Posterior vena cava (tissue), 2 donors: ENCODE measurements at places on chromosomes 6 and 20. TPM values are rescaled to one million over a fixed set of nuclear protein-coding genes. Genes with fewer than 3 reads are reported as not detected.
A peak's percentile ranks its signal among the peaks of the same experiment; 100 is the strongest.

DNA sequence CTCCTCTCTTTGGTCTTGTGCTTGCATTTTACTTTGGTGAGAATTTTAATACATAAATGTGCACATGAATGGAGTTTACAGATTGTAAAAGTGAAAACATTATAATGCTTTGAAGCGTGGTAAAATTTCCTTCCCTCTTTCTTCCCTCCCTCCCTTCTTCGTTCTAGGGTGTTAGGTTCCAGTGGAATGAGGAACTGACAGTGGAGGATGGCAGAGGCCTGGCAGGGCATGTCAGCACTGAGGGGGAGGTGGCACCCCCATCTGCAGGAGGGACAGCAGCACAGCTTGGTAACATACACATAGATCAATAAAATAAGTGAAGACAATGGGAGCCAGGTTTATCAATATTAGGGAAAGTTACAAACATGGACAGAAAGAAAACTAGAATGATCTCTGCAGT, 47.5 kb downstream of the RNASET2 start:
- no peak for DNase-seq

RNF144B gene
- 21.5 TPM for total RNA-seq

- no peak for DNase-seq
These were observed 127.7 kb downstream of the ALDH8A1 start for GRCh38 chr6:134821928-134822864.

GSTA3 gene
- not detected for total RNA-seq

DNA sequence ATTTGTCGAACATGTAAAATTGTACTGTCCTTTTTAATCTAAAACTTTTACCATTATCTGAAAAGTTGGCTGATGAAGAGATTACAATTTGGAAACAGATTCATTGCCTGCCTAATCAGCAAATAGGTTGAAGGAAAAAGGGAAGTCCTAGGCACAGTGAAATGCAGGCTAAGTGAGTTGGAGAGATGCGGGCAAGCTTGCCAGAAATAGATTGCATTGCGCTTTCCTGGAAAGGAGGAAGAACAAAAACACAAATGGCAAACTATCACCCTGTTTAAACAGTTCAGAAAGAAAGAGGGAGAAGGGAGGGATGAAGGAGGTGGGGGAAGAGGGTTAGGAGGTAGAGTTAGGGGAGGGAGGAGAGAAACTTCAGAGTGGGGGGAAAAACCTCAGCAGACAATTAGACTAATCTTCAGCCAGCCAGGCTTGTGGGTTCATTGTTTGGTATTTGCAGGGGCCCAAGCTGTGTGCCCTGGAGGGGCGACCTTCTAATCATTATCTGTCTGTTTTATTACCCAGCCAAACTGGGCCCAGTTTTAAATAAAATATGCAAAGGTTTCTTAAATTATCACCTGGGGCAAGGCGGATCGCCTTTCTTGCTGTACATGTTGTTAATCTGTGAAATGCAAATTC, 465.2 kb downstream of the TFAP2B start:
- DNase-seq, result no peak

GRCh38 chr6:56292505-56293181, 45.3 kb upstream of the COL21A1 start:
- DNase-seq, result no peak

DNA sequence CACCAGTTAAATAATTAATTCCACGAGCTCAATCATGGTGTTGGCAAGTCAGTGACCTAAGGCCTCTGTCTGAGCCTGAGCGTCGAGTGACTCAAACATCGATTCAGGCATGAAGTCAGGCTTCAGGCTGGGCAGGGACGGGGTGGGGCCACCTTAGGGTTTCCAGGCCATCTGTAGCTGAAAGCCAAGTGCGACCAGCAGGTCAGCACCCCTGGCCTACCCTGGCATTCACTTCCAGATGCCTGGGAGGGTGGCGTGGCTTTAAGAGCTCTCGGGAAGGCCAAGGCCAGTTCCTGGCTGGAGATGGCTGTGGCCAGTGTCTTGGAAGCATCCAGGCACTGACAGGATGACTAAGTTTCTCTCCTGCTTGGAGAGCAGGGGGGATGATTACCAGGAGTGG, 113.4 kb downstream of the DACT2 start:
- DNase-seq, result peak; percentile 88

- peak; percentile 72 for DNase-seq
These were observed 33.7 kb downstream of the PYGB start for GRCh38 chr20:25281541-25281991.

- no peak for DNase-seq
These were observed 209.7 kb downstream of the ZNF217 start for GRCh38 chr20:53383916-53384315.

RAE1 gene
- 10.6 TPM for total RNA-seq

GRCh38 chr6:47093169-47093568, 51.0 kb upstream of the ADGRF1 start:
- DNase-seq, result no peak

NKX2-4 gene
- total RNA-seq, result not detected

DNA sequence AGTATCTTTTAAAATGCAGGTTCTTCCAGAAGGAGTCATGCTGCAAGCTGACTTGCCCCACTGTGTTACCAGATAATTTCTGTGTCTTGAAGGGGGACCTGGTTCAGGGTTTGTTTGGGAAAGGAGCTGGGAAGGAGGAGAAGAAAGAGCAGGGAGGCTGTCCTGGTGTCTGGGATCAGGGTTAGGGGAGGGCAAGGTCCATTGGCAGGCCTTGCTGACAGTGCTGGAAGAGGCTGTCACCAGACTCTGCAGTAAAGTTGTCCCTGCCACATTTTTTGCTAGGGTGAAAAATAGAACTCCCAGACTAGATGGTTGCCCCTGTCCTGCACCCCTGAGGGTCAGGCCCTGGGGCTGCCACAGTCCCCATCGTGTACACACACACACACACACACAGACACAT, 14.9 kb downstream of the GLP1R start:
- DNase-seq, result peak; percentile 14
